ENCODE measurements at places on chromosomes 4 and X. TPM values are rescaled to one million over a fixed set of nuclear protein-coding genes. Genes with fewer than 3 reads are reported as not detected.
A peak's percentile ranks its signal among the peaks of the same experiment; 100 is the strongest.

The STOX2 gene
- total RNA-seq = 15.8 TPM

- peak; percentile 3 for DNase-seq
These were observed 25.9 kb downstream of the HOPX start for GRCh38 chr4:56655209-56655626.

GRCh38 chr4:126838941-126839679, 793.6 kb upstream of the INTU start:
- no peak for DNase-seq

- no peak for DNase-seq
These were observed 251.0 kb downstream of the KCNIP4 start for GRCh38 chr4:21697583-21697982.

The LRCH2 gene
- total RNA-seq = 1.3 TPM

The MAGED4B gene
- 7.3 TPM for total RNA-seq

The OTC gene
- 1.8 TPM for total RNA-seq

DNA sequence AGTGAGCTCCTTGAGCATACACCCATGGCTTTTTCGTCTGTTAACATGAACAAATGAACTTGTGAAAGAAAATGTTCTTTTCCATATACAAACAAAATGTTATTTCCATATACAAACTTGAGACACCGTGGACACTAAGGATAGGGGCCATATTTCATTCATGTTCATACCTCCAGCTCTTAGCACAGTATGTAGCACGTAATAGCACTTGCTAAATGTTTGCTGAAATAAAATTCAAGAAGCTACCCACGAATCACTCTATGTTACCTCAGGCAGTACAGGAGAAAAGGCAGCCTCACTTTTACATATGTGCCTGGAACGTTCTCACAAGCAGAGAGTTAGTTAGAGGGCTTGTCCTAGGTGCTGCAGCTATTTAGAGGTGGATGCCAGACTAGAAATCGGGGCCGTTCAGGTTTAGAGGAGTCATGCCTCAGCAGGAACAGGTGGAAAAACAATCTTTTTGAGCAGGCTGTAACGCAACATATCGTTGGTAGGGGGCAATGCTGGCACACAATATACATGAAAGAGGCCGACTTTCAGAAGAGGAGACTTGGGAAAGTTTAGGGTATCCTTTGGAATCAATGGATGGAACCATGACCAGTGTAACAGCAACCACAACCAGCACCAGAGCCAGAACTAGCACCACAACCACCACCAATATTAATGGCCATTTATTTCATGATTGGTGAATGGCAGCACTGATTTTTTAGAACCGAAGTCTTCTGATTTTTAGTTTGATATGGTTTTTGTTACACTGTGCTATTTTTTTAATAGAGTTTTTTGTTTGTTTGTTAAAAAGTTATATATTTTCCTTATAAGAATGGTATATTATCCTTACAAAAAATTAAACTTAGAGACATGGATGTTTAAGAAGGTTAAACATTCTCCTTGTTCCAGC, 14.8 kb upstream of the PAQR3 start:
- DNase-seq = no peak

The PCSK1N gene
- total RNA-seq = 110 TPM

DNA sequence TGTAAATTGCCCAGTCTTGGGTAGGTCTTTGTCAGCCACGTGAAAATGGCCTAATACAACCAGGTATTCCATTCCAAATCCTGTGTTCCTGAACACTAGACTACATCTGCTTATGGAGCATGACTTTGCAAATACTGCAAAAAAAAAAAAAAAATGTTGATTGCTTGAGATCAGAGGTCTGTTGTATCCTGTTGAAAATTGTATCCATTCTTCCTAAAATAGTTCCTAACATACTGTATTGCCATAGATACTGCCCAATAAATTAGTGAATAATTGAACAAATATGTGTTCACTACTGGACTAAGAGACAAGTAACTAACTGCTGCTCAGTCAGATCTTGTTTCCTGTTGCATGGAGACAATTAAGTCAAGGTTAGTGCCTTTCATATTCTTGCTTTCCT, 164.3 kb upstream of the PABPC4L start:
- DNase-seq = no peak

The KLF8 gene
- 2.9 TPM for total RNA-seq

DNA sequence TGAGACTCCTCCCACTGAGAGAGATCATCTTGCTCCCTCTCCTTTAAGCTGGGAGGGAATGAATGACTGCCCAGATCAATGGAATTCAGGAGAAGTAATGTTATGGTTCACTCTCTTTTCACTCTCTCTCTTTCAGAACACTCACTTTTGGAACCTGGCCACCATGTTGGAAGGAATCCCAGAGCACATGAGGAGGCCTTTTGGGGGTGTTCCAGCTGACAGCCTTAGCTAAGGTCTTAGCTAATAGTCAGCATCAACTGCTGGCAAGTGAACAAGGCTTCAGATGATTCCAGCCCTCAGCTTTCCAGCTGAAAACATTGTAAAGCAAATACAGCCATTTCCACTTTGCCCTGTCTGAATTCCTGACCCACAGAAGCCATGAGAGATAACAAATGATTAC, 124.0 kb upstream of the CLNK start:
- no peak for DNase-seq

GRCh38 chr4:154732669-154733068, 11.1 kb upstream of the LRAT start:
- DNase-seq = no peak

The ATP2B3 gene
- total RNA-seq = not detected

DNA sequence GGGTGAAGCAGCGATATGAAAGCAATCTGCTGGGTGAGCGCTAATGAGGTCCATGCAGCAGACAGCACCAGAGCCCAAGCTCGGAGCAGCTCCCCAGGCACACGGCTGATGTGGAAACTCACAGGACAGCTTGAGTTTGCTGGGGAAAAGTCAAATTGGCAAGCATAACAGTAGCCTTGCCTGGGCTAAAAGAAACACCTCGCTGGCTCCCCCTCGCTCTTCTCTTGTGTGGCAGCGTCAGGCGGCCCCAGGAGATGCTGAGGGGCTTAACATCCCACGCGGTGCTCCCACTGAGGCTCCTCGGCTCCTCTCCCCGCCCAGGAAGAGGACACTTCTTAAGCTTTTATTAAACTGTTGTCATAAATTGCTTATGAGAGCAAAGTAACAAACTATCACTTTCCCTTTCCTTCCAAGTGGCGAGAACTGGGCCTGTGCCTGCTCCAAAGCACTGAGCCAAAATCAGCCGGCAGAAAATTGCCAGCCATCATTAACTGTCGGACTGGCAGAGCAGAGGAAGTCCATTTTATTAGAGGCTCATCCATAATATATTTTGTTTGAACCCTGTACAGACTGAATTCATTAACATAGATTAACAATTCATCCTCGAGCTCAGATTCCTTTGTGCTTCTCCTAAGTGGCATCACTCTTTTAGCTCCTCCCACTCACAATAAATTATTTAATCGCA, 111.4 kb downstream of the TSPAN5 start:
- no peak for DNase-seq

GRCh38 chrX:31092970-31093638, 21.3 kb upstream of the FTHL17 start:
- DNase-seq = no peak

DNA sequence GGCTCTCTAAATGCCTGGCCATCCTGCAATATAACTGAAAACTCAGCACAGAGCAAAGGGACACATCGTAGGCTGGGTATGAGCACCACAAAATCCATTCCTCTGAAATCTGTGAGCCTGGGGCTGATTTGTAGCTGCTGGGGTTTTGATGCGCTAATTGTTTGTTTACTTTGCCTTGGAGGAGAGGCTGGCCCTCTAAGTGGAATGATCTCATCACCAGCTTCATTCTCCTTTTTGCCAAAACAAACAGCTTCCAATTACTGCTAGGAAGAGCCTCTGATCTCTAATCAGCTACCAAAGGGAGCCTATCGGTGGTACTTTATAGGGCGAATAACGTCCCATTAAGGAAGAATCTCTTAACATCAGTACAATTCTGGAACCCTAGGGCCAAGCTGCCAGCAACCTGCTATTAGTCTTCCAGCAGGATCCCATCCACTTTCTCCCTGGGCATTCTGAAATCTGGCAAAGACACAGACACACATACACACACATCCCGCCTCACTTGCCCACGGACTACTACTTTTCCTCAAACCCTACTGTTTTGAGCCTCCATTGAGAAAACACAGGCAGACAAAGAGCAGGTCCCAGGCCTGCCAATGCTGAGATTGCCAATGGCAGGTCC, 5.8 kb downstream of the ANOS1 start:
- DNase-seq = no peak

The CT45A3 gene
- total RNA-seq = not detected

DNA sequence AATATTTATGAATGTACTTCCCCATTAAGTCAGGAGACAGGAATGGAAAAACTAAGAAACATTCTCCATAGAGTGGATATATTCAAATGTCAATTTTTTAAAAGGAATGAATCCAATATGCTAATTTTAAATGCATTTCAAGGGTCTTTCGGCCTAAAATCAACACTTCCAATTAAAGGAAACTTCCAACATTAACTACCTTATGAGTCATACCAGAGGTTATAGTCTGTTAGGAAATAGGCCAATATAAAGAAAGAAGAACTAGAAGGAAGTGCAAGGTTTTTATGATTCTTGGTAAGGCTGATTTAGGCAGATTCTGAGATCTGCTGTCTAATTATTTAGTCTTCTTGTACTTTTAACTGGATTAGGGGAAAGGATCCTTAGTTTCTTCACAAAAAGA, 260.1 kb upstream of the EDNRA start:
- DNase-seq = no peak

The ZNF141 gene
- 20.2 TPM for total RNA-seq

GRCh38 chr4:125849869-125850268, 535.1 kb downstream of the FAT4 start:
- no peak for DNase-seq

DNA sequence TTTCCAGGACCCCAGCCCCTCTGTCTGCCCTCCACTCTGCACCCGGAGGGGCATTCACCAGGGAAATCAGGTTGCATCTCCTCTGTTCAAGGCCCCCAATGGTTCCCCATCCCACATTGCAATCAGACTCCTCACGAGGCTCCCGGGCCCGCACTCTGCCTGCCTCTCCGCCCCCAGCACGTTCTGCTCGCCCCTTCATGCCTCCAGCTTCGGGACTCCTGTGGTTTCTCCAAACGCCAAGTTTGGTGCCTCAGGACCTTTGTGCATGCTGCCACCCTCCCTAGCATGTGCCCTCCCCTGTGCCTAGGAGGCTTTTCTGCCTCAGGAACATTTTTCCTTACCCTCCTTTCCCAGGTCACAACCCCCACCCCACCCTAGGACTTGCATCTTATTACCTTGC, 183.6 kb upstream of the PSAPL1 start:
- no peak for DNase-seq

DNA sequence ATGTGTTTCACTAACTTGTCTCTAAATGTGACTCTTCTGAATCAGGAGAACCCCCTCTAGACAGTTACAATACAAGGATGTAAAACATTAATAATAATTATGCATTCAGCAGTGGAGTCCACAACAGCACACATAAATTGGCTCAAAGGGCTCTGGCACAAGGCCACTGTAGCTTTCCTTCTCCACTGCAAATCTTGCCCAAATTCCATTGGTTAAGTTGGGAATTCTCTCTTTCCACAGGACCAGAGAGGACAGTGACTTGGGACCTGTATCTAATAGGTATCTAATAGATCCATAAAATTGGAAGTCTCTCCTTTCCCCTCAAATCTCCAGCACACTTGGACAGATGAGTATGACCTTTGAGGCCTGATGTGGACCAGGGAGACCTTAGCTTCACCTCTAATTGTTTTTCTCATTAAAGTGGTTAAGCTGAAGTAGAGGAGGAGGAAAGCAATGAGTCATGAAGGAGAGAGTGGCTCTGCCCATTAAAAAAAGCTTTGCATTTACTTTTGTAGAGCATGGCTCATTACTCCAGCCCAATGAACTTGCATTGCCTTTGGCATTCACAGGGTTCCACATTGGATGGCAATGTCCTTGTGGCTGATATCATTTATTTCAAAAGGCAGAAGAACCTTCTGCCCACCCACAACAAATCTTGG, 72.3 kb upstream of the SH3RF1 start:
- no peak for DNase-seq

DNA sequence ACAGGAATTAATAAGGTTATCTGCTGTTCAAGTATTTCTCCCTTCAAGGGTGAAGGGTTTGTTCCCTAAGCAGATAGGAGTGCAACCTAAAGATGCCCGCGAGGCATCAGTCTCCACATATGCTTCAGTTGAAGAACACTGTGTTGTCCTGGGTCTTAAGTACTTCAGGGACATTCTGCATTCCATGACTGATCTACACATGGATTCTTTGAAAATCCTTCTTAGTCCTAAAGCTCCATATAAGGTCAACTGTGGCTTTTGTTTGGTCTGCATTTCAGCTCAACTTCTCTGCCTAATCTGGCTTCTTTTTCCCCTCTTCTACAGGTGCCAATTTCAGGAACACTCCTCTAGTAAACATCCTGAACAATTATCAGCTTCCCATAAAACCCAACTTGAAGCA, 21.8 kb upstream of the CTSO start:
- DNase-seq = no peak

The ATG4A gene
- total RNA-seq = 11.2 TPM

The DCHS2 gene
- 0.33 TPM for total RNA-seq

- no peak for DNase-seq
These were observed 323.3 kb downstream of the STK32B start for GRCh38 chr4:5374592-5374991.

GRCh38 chrX:140764401-140764919, 54.9 kb downstream of the LINC00632 start:
- peak; percentile 27 for DNase-seq

- DNase-seq = no peak
These were observed 18.9 kb upstream of the GPM6B start for GRCh38 chrX:13835825-13836224.

The HERC3 gene
- total RNA-seq = 19.5 TPM

DNA sequence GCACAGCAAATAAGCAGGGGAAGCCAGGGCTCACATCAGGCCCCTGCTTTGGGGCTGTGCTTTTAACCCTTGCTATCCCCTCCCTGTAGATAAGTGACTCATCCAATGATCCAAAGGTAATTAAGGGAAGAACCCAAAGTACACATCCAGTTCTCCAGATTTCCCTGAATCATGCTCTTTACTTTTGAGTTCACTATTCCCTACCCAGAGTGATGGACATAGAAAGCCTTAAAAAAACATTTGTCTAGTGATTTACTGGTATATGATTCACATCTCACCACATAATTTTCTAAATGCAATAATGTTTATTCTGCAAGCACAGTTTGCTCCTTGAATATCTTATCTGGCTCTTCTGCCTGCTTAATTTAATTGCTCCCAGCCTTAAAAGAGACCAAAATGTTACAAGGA, 136.2 kb downstream of the PPP3CA start:
- no peak for DNase-seq

The MUC7 gene
- total RNA-seq = not detected

The S100P gene
- not detected for total RNA-seq

DNA sequence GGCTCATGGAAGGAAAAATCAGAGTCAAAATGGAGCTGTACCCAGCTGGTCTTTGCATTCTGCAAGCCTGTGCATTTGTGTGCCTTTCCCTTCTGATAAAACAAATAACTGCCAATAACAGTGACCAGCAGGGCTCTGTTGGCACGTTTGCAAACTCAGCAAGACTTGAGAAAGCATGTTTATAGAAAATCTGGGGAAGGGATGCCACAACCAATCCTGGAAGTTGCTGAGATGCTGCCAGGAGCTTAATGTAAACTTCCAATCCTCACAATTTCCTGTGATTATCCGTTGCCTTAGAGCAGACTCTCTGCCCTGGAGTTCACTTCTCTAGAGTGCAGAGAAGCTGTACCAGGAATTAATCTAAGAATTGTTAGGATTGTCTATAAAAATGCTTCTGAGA, 6.9 kb upstream of the ANXA3 start:
- no peak for DNase-seq

GRCh38 chr4:183353557-183353956, 31.3 kb upstream of the CLDN24 start:
- no peak for DNase-seq

The UVSSA gene
- total RNA-seq = 18.2 TPM

- no peak for DNase-seq
These were observed 98.7 kb upstream of the DDIT4L start for GRCh38 chr4:100288811-100289529.

Measured in body of pancreas (tissue), 4 donors.